Lower lobe of right lung (tissue), 2 donors: ENCODE measurements at places on chromosomes 2 and 18. TPM values are rescaled to one million over a fixed set of nuclear protein-coding genes. Genes with fewer than 3 reads are reported as not detected.

Gene MROH2A
- not detected for total RNA-seq

Gene CCDC85A
- total RNA-seq = 17.0 TPM

Gene INPP5D
- 32.0 TPM for total RNA-seq

Gene IL36RN
- total RNA-seq = not detected

Gene CHRND
- total RNA-seq = not detected

GRCh38 chr18:24380163-24380747 lies 17.4 kb downstream of the OSBPL1A start:
- H3K27ac ChIP-seq = no peak overlapping the region
- DNase-seq = no peak
- H3K4me3 ChIP-seq = no peak overlapping the region
- H3K4me1 ChIP-seq = no peaks in the 10 kb centered on the region
- peaks cover 17% of the 10 kb centered on the region for H3K36me3 ChIP-seq
- no peaks in the 10 kb centered on the region for H3K27me3 ChIP-seq

GRCh38 chr2:217840522-217840921 lies 162.3 kb downstream of the TNS1 start:
- peaks cover 86% of the 10 kb centered on the region for H3K4me1 ChIP-seq
- H3K36me3 ChIP-seq = peaks cover 55% of the 10 kb centered on the region
- DNase-seq = no peak

DNA sequence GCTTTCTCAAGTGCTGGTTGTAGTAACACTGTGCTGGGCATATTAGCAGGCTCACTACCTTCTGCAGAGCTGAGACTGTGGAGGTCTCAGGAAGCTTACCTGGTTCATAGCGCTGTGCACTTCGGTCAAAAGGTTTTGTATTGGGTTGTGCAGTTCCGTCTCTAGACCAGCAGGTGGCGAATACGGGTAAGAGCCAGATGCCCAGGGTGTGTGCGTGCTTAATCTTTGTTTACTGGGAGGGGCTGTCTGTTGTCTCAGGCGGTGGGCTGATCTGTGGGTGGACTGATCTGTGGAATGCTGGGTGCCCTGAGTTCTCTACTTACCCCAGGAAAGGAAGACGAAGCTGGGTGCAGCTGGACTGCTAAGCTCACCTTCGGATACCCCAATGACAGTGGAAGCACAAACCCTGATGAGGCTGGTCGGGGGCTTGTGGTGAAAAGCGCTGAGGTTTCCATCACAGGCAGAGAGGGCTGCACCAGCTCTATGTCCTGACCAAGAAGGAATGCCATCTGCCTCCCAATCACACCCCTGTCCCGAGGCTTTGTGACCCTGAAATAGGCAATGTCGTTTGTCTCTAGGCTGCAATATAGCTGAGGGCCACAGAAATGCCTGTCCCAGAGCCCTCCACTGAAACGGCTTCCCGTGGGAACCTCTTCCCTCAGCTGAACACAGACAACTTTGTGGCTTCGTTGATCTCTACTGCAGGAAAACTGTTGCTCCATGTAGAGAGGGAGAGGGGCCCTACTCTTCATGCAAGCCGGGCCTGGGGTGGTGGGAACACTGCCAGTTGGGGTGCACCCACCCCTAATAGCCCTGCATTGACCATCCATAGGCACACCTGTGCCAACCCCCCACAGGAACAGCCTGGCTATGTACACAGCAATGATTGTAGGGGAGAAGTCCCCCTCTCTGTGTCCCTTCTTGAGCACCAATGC lies 45.9 kb upstream of the FAM117B start:
- no peaks in the 10 kb centered on the region for H3K36me3 ChIP-seq
- DNase-seq = peak; percentile 71
- peaks cover 11% of the 10 kb centered on the region for H3K4me1 ChIP-seq
- H3K27me3 ChIP-seq = no peaks in the 10 kb centered on the region
- peak overlapping the region; percentile 33 for H3K4me3 ChIP-seq

GRCh38 chr2:25032094-25032493 lies 9.8 kb upstream of the EFR3B start:
- H3K36me3 ChIP-seq = no peaks in the 10 kb centered on the region
- no peaks in the 10 kb centered on the region for H3K27me3 ChIP-seq
- no peaks in the 10 kb centered on the region for H3K4me1 ChIP-seq
- H3K4me3 ChIP-seq = no peak overlapping the region
- H3K27ac ChIP-seq = no peak overlapping the region

- no peak overlapping the region for H3K27ac ChIP-seq
- peaks cover 9% of the 10 kb centered on the region for H3K4me1 ChIP-seq
- no peak for DNase-seq
- H3K27me3 ChIP-seq = peaks cover 15% of the 10 kb centered on the region
- H3K36me3 ChIP-seq = no peaks in the 10 kb centered on the region
Observed at GRCh38 chr2:75564026-75564688, 3.4 kb upstream of the EVA1A start.

DNA sequence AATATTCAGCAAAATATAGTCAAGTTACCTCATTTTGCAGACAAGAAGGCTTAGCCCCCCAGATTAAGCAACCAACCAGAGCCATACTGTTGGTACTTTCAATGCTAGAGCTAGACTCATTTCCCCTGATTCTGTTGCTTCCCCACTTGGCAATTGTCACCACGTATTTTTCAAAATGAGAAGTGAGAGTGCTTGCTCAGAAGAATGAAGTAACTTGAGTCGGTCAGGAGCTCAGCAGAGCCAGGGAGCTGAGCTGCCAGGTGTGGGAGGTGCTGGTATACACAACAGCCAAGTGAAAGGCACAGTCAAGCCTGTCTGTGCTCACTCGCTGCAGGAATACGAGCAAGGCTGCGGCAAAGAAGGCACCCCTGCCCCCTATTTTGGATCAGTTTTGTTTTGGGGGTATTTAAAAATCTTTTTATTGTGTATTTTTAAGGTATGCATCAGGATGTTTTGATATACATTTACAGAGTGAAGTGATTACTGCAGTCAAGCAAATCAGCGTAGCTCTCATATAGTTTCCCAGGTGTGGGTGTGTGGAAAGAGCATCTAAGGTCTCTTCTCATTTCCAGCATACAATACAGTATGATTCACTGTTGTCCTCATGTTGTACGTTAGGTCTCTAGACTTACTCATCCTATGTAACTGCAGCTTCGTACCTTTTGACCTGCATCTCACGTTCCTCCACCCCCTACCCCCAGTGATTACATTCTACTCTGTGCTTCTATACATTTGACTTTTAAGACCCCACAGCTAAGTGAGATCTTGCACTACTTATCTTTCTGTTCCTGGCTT lies 62.4 kb downstream of the MRPS9 start:
- no peaks in the 10 kb centered on the region for H3K4me1 ChIP-seq
- H3K27ac ChIP-seq = no peak overlapping the region
- DNase-seq = no peak
- H3K4me3 ChIP-seq = no peak overlapping the region
- peaks cover 49% of the 10 kb centered on the region for H3K36me3 ChIP-seq

- H3K4me1 ChIP-seq = no peaks in the 10 kb centered on the region
- H3K36me3 ChIP-seq = no peaks in the 10 kb centered on the region
- no peaks in the 10 kb centered on the region for H3K27me3 ChIP-seq
- H3K4me3 ChIP-seq = no peak overlapping the region
- no peak for DNase-seq
- H3K27ac ChIP-seq = no peak overlapping the region
Observed at GRCh38 chr2:17166506-17166905, 351.7 kb downstream of the RAD51AP2 start.

DNA sequence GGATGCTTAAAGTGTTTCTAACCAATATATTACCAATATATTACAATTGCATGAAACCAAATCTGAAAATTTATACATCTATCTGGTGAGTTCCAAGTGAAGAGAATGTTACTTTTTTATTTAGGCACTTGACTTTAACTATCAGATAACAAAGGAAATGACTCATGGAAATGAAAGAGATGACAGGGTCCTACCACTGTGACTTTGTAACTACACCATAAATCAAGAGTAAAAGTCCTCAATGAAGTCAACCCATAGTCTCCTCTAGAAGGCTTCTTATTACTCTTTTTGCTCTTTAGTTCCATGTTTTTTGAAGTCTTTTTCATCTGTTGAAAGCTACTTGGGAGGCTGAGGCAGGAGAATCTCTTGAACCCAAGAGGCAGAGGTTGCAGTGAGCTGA lies 545.0 kb upstream of the PIK3C3 start:
- no peak overlapping the region for H3K27ac ChIP-seq
- H3K27me3 ChIP-seq = no peaks in the 10 kb centered on the region
- no peaks in the 10 kb centered on the region for H3K36me3 ChIP-seq
- DNase-seq = no peak
- no peak overlapping the region for H3K4me3 ChIP-seq

DNA sequence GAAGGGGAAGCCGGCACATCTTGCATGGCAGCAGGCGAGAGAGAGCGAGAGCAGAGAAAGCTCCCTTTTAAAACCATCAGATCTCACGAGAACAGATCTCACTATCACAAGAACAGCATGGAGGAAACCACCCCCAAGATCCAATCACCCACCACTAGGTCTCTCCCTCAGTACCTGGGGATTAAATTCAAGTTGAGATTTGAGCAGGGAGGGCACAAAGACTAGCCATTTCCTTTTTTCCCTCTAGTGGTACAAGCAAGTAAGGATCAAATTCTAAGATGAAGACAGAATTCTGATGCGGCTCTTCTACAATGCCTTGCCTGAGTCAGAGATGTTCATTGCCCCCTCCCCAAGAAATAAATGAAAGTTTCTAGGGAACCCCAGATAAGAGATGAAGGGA lies 45.6 kb upstream of the ANKRD44 start:
- no peak for DNase-seq
- H3K27me3 ChIP-seq = no peaks in the 10 kb centered on the region
- no peak overlapping the region for H3K4me3 ChIP-seq
- H3K36me3 ChIP-seq = no peaks in the 10 kb centered on the region

- H3K4me3 ChIP-seq = no peak overlapping the region
- H3K27me3 ChIP-seq = peaks cover 13% of the 10 kb centered on the region
- no peaks in the 10 kb centered on the region for H3K4me1 ChIP-seq
- no peak overlapping the region for H3K27ac ChIP-seq
- no peak for DNase-seq
Observed at GRCh38 chr2:103293742-103294077, 531.9 kb downstream of the TMEM182 start.

DNA sequence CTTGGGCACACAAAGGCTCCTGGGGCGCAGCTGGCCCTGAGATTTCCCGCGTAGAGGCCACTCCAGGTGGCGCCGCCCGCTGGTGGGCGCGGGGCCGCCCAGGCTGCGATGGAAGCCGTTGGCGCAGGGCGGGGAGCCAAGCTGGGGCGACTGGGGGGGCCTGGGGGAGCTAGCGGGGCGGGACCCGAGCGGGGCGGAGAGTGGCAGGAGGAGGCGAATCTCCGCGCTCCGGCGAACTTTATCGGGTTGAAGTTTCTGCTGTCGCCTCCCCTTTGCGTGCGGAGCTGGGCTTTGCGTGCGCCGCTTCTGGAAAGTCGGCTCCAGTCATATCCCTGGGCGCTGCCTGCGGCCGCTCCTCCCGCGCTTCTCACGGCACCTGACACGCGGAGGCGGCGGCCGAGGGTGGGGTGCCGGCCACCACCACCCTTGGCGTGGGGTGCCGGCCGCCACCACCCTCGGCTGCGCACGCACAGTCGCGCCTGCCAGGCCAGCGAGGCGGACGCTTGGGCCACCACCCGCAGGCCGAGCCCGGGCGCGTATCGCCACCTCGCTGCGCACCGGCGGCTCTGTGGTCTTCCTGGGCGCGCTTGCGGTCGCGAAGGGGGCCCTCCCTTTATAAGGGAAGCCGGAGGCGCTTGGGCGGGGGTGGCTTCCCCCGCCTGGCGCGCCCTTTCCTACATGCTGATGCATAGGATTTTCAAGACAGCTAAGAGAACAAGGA lies 919 bp upstream of the CYP1B1 start:
- peak; percentile 90 for DNase-seq
- H3K27ac ChIP-seq = peak overlapping the region; percentile 92
- peaks cover 28% of the 10 kb centered on the region for H3K4me1 ChIP-seq
- peak overlapping the region; percentile 65 for H3K4me3 ChIP-seq
- peaks cover 18% of the 10 kb centered on the region for H3K27me3 ChIP-seq

DNA sequence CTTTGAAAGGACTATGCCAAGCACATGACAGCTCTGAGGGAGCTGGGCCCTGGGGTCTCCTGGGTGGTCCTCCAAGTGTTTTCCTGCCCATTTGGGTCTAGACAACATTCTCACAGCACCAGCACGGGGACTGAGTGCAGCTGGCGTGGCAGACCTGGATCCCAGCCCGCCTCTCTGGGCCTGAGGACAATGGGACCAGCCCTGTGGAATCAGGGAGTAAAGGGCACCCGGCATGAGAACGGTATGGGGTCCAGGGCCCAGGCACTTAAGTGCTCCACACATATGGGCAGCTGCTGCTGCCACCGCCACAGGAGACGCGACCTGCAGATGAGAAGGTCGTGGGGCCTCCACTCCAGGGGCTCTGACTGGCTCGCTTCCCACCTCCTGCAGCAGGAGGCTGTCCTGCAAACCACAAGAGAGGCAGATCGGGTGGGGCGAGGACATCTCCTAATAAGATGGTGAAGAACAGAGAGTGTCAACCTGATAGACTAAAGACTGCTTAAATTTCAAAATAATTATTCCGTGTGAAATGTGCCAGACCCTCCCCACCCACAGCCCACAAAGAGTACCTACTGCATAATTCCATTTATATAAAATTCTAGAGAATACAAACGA lies 46.3 kb downstream of the FAM178B start:
- no peaks in the 10 kb centered on the region for H3K27me3 ChIP-seq
- H3K27ac ChIP-seq = no peak overlapping the region
- H3K4me3 ChIP-seq = no peak overlapping the region

DNA sequence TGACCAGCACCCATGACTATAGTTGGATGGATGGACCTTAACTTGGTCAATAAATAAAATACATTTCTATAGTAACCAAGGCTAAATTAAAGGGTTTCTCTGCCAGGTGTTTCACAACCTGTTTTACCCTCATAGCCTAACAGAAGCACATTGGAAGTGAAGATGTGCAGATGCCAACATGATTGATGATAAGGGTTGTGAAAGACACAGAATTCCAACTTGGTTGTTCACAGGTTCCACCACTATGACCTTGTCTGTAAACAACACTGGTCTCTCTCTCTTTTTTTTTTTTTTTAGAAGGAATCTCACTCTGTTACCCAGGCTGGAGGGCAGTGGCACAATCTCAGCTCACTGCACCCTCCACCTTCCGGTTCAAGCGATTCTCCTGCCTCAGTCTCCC lies 37.5 kb upstream of the PTH2R start:
- H3K4me1 ChIP-seq = no peaks in the 10 kb centered on the region
- no peak overlapping the region for H3K4me3 ChIP-seq
- no peak overlapping the region for H3K27ac ChIP-seq
- DNase-seq = no peak
- no peaks in the 10 kb centered on the region for H3K27me3 ChIP-seq

DNA sequence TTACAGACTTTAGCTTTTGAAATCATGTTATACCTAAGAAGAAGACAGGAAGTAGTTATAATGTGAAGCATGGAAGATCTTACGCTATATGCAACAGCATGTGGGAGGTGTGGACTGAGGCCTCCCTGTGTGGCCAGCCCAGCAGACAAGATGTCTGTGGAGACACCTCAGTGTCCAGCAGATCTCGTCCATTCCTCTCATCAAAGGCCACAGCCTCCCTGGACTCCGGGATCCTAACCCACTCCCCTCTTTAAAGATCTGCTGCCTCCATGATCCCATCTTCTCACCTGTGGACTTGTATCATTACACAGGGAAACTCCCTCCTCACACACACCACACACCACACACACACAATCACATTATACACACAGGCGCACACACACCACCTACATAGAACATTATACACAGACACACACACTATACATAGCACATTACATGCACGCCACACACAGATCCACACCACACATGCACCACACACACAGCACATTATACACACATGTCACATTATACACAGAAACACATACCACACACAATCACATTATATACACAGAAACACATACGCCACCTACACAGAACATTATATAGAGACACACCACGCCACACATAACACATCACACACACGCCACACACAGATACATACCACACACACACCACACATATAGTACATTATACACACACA lies 89.5 kb downstream of the PXDN start:
- H3K36me3 ChIP-seq = peaks cover 5% of the 10 kb centered on the region
- DNase-seq = no peak
- H3K27ac ChIP-seq = no peak overlapping the region
- H3K4me3 ChIP-seq = no peak overlapping the region
- H3K27me3 ChIP-seq = no peaks in the 10 kb centered on the region
